NCI-H2171 (cell line): ENCODE measurements at places on chromosomes 7 and 10.

- no peak for DNase-seq
These were observed 45.2 kb downstream of the DNAJB9 start for GRCh38 chr7:108614896-108615295.

DNA sequence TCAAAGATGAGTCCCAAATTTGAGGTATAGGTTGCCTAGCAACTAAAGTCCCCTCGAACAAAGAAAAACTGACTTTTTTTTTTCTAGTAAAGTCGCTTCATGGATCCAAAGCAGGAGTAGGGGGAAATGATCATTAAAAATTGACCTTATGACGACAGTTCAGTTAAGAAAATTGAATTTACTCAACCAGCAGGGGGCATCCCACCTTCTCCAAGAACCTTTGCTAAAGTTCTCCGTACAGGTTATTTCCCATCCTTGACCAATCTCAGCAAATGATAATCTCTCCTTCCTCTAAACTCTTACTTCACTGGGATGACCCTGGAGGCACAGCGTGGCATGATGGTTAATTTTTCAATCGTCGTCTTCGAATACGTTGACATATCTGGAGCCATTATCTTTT lies 228.3 kb downstream of the CALN1 start:
- DNase-seq, result no peak

- DNase-seq, result peak; percentile 5
These were observed 422.8 kb downstream of the GLRX3 start for GRCh38 chr10:130558746-130559546.

- no peak for DNase-seq
These were observed 88.1 kb upstream of the FAM3C start for GRCh38 chr7:121484089-121484763.

GRCh38 chr10:43781480-43782361 lies 133.0 kb upstream of the ZNF32 start:
- no peak for DNase-seq

- no peak for DNase-seq
These were observed 36.2 kb downstream of the FKBP6 start for GRCh38 chr7:73364006-73364728.

DNA sequence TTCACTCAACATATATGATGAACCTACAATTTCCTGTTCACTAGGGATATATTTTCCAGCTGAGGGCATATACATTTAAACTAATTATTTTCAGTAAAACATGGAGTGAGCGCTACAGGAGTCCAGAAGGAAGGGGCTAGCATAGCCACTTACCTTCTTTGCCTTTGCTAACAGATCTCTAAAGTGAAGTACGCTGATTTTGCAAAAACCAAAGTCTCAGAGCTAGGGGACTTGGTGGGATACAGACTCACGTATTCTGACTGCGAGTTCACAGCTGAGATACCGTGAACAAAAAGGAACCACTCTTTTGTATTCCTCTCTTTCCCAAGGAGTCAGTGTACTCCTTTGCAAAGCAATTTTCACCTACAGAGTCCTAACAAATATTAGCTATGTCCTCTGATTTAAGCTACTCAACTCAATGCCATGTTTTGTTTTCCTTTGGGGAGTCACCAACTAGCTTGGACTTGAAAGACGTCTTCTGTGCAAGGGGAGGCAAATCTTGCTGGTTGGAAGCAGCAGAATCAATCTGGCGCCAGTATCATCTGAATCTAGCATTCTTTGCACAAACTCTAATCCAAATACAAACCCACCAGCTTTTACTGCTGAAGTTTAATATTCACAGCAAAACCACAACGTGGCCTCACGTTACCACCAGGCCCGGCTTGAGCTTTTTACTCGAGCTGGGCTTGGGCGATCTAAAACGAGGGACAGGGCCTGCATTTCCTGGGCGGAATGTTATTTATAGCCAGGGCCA lies 657 bp downstream of the CDNF start:
- no peak for DNase-seq

DNA sequence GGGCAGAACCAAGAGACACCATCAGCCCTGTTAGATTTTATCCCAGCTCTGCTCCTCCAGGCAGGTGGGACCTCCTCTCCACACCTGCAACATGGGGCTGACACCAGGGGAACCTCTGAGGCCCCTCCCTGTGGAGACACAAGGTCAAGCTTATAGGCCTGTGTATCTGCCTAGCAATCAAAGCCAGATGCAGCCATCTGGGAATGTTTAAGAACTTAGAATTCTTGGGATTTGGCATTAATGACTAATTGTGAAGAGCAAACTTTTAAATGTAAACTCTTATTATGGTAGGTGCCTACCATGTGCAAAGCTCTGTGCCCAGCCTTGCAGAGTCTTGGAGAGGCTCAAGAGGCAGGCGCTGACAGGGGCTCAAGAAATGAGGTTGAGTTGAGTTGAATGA lies 52.1 kb downstream of the TBATA start:
- no peak for DNase-seq

DNA sequence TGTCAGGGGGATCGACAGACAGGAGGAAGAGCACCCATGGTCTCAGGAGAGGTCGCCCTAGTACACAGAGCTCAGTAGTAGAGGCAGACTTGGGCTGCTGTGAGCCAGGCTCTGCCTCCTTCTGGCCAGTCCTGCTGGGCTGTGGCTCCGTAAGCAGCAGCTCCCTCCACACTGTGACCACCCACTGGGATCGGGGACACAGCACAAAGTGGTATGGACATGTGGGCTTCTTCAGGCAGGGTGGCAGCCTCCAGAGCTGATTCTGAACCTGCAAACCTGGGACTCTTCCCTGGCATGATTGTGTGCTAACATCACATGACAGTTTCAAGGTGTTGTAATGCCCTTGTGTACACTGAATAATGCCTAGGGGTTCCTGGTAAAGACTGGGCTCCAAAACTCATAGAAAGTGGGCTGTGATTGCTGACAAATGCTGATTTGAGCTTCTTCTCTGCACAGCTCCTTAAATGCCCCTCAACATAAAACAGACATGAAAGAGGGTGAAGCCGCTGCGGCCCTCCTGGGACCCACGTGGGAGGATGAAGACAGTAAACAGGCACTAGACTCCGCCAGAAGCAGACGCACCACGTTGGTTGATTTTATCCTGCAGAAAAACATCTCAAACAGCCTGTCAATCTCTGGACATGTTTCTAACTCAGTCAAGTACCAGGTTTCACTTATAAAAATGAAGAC lies 76.7 kb downstream of the GPR26 start:
- DNase-seq, result no peak

- DNase-seq, result no peak
These were observed 677 bp downstream of the TSPAN14 start for GRCh38 chr10:80454513-80455460.

GRCh38 chr7:74069790-74070618 lies 13.6 kb upstream of the LIMK1 start:
- DNase-seq, result no peak

GRCh38 chr10:67520924-67521520 lies 175.0 kb downstream of the CTNNA3 start:
- DNase-seq, result no peak

GRCh38 chr10:46035923-46036849 lies 5.8 kb upstream of the NCOA4 start:
- DNase-seq, result no peak

DNA sequence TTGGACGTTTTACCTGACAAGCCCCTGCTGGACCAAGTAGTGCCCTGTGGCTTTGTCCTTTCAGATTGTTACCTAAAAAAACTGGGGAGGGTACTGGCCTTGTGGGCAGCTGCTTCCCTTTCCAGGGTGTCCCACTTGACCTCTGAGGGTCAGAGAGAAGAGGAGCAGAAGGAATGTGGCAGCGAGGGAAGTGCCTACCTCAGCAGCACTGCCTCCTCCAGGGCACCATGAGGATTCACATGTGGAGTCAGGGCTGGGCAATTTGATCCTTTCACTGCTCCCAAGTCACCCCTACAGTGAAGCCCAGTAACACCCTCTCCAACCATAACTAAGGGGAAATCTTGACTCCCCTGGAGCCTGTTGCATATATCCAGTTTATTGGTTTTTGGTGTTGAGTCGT lies 64.6 kb downstream of the ITGB1 start:
- no peak for DNase-seq

GRCh38 chr10:93695740-93696139 lies 6.7 kb downstream of the FRA10AC1 start:
- peak; percentile 76 for DNase-seq

DNA sequence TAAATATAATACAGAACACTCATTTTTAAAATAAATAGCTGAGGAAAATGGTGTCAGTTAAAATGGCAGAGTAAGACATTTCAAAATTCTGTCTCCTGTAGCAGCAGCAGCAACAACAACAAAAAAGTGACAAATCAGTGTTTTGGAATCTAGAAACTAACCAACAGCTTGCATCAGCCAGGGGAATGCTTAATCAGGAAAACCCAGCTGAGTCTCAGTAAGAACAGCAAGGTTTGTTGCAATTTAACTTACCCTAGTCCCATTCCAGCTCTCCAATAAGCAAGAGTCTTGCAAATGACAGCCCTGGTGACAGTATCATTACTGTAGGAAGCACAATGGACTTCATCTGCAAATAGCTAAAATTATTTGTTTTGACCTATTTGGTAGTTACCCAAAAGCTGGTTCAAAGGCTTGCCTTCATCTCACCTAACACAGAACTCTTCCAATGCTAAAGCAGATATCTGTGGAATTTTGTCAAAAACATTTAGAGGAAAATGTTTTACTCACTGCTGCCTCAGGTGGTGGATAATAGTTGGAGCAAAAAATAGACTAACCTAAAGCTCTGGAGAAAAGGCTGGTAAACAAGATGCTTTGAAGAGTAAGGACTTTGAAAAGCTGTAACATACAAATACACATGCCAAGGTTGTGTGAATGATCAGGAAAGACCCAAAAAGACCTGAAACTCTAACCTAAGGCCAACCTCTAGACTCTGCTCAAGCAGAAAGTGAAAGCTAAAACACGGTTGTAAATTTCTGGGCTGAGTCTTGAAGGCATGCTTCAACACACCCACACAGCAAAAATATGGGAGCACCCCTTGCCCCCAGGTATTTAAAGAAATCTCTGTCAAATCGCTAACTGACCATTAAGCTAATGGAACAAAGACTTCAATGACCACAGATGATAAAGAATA lies 9.9 kb upstream of the ARHGAP22 start:
- no peak for DNase-seq

DNA sequence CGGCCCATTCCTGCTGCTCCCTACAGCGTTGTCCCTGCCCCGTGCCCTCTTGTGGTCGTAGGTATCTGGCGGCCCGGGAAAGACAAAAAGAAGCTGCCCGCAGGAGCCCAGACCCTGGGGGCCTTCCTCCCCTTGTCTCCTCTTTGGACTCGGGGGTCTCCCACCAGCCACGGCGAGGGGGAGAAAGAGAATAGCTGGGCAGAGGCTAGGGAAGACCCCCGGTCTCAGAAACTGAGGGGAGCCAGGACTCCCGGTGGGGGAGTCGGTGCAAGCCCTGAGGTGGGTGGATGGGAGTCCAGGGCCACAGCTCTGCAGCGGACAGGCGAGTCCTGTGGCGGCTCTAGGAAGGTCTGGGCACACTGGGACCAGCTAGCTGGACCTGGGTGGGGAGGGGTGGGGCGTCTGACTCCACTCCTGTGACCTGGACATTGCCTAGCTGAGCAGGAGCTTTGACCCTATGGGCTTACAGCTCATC lies 1.3 kb upstream of the SH2D4B start:
- no peak for DNase-seq

- no peak for DNase-seq
These were observed 44.7 kb upstream of the ZMIZ2 start for GRCh38 chr7:44703921-44704320.

GRCh38 chr7:143345428-143345900 lies 17.0 kb downstream of the FAM131B start:
- peak; percentile 1 for DNase-seq
